ENCODE measurements at places on chromosomes 4 and X.

GRCh38 chr4:54218736-54219135 is 10.4 kb upstream of the PDGFRA start:
- no peak for DNase-seq

GRCh38 chr4:49044270-49044669 is 58.2 kb downstream of the CWH43 start:
- DNase-seq: no peak

GRCh38 chr4:16894406-16894805 is 4.0 kb downstream of the LDB2 start:
- DNase-seq: no peak

GRCh38 chr4:122930862-122931261 is 8.5 kb upstream of the NUDT6 start:
- no peak for DNase-seq

- DNase-seq: no peak
Measured at GRCh38 chr4:184955636-184956035, 62.7 kb upstream of the HELT start.

All from stimulated activated CD4-positive, alpha-beta T cell treated with anti-CD3 and anti-CD28 coated beads, Interleukin-1b, Interleukin-23, amount 100 ng/mL, for 24 hours (primary cell).